Neural crest cell (in vitro differentiated cells): ENCODE measurements at places on chromosomes 11 and 22.
A peak's percentile ranks its signal among the peaks of the same experiment; 100 is the strongest.

- H3K4me3 ChIP-seq = no peak overlapping the region
- no peak for DNase-seq
- no peaks in the 10 kb centered on the region for H3K36me3 ChIP-seq
- H3K27ac ChIP-seq = peak overlapping the region; percentile 20
- H3K4me1 ChIP-seq = peaks cover 12% of the 10 kb centered on the region
- H3K27me3 ChIP-seq = no peaks in the 10 kb centered on the region
Measured at GRCh38 chr11:132886335-132886734, 646.0 kb downstream of the OPCML start.

DNA sequence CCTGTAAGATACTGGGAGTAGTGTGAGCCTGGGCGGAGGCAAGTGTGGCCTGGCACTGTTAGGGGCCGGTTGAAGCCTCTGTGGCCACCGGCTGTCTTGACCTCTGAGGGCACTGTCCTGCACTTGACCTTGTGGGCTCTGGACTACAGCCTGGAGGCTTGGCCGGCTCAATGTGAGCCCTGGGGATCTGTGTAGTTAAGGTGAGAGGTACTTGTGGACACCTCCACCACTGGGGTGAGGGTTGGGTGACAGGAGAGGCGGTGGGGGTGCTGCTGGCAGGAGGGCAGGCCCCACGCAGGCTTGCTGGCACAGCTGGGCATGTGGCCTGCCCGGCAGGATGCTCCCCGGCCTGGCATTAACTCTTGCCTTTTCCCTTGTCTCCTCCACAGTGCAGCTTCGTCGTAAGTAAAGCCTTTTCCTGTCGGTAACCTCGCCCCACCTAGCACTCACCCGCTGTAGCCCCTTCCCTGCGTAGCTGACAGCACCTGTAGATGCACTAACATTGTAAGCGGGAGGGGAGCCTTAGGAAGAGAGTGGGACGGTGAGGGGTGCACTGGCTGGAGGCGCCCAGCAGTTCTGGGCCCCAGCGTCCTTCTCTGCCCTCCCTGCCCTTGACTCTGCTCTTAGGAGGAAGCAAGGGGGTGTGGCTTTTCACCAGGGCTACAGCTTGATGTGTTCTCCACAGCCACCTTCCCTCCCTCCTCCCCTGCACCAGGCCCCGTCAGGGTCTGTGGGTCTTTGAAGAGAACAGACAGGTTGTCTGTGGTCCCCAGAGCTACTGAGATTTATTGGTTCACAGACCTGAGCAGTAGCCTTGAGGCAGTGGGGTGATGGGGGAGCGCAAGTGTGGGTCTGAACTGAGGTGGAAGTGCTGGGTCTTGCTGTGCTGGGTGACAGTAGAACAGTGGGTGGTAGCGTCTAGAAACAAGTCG, 17.6 kb downstream of the INCENP start:
- H3K36me3 ChIP-seq = peaks cover 1% of the 10 kb centered on the region
- no peaks in the 10 kb centered on the region for H3K4me1 ChIP-seq
- H3K4me3 ChIP-seq = no peak overlapping the region
- no peaks in the 10 kb centered on the region for H3K27me3 ChIP-seq

- DNase-seq = no peak
- H3K36me3 ChIP-seq = no peaks in the 10 kb centered on the region
- no peak overlapping the region for H3K27ac ChIP-seq
- H3K27me3 ChIP-seq = no peaks in the 10 kb centered on the region
- H3K4me1 ChIP-seq = peaks cover 20% of the 10 kb centered on the region
Measured at GRCh38 chr22:21929253-21929652, 23.4 kb downstream of the PPM1F start.

DNA sequence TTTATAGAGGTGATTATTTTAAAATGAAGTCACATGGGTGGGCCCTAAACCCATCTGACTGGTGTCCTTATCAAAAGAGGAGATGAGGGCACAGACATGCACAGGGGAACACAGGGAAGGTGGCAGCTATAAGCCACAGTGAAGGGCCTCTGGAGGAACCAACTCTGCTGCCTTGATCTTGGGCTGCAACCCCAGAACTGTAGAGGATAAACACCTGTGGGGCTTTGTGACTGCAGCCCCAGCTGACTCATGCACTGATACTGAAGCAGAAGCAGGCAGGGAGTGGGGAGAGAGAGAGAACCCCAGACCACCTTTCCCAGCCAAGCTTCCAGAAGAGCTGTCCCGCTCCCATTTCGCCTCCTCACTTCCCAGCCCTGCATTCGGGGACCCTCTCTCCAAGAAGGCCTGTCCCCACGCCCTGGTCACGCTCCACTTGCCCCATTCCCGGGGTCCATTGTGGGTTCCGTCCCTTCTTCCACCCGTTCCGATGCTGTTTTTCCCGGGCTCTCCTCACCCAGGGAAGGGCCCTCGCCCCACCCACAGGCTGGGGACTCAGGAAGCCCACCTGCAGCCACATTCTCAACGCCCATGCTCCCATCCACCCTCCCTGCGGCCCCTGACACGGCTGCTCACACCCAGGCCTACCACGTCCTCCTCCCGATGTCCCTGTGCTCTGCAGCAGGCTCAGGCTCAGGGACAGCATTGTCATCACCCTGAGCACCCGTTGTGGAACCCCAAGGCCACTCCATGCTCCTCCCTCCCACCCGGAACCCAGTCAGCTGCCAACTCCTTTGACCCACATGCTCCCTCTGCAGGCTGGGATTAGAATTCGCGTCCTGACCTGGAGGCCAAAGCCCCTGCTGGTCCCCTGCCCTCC, 90.8 kb upstream of the SHANK2 start:
- DNase-seq = peak; percentile 43
- H3K36me3 ChIP-seq = no peaks in the 10 kb centered on the region
- H3K27ac ChIP-seq = no peak overlapping the region

DNA sequence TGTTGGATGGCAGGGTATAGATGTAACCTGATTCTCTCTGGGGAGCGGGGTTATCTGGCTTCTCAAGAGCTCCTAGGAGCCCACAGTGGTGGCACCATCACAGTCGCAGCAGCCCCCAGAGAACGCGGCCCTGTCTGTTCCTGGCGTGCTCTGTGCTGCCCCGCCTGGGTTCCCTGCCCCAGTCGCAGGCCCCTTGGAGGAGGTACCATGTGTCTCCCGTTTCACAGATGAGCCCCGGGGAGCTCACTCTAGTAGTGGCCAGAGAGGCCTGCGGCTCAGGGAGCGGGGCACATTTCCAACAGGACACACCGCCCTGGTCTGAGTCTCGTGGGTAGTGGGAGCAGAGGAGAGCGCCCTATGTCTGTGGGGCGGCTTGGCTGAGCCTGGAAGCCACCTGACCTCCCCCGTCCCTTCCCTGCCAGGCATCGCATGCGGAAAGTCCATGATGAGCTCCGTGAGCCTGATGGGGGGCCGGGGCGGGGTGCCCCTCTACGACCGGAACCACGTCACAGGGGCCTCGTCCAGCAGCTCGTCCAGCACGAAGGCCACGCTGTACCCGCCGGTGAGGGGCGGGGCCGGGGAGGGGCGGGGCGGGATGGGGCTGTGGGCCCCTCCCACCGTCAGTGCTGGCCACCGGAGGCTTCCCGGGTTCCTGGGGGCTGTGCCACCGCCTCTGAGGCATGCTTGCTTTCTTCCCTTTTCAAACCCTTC, 21.0 kb upstream of the PPP6R3 start:
- no peak for DNase-seq
- no peak overlapping the region for H3K27ac ChIP-seq
- no peak overlapping the region for H3K4me3 ChIP-seq
- H3K36me3 ChIP-seq = peaks cover 2% of the 10 kb centered on the region

GRCh38 chr11:128497061-128497775, 90.1 kb downstream of the ETS1 start:
- no peak overlapping the region for H3K27ac ChIP-seq
- peaks cover 61% of the 10 kb centered on the region for H3K4me1 ChIP-seq

DNA sequence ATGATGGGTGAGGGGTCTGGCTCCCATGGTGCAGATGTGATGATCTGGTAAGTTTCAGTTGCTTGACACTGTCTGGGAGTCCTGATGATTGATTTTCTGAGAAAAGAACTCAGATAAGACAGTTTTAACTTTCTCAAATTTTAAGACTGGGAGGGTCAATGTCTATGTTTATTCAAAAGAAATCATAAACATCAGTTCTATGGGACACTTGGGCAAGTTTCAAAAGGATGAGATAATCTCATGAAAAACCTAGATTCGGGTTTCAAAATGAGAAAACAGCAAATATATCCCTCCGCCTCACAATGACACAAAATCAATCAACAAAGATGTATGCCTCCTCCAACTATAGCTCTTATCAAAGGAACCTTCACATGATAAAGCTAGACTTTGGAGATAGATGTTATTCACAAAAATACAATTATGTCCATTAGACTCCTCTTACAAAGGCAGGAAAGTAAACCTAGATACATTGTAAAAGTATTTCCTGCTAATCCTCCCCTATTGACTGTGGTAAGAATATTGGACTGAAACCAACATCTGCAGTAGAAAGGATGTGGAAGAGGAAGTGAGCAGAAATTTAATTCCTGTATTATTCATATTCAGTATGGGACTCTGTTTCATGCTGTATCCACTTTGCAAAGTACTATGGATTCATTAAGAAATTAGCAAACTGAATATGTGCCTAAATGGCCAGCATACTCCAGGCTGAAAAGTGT, 21.6 kb downstream of the SVIP start:
- no peak overlapping the region for H3K4me3 ChIP-seq
- no peaks in the 10 kb centered on the region for H3K27me3 ChIP-seq
- no peak for DNase-seq
- peaks cover 7% of the 10 kb centered on the region for H3K36me3 ChIP-seq
- no peak overlapping the region for H3K27ac ChIP-seq

DNA sequence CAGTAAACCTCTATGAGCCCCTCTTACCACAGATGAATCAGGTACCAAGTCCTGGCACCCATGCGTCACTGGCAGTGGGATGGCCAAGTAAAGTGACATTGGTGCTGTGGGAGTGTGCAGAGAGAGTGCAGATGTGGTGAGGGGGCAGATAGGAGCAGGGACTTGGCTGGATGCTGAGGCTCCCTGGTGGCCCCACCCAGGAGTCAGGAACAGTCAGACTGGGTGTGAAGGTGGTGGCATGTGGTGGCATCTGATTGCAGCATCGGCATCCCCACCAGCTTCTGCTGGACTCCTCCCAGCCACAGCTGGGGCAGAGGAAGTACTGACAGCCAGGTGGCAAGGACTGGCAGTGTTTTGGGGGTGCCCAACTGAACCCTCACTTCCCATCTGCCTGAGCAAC, 11.4 kb downstream of the DGAT2 start:
- H3K4me1 ChIP-seq = no peaks in the 10 kb centered on the region
- no peak overlapping the region for H3K27ac ChIP-seq
- H3K4me3 ChIP-seq = no peak overlapping the region
- no peak for DNase-seq
- H3K27me3 ChIP-seq = no peaks in the 10 kb centered on the region

- no peak for DNase-seq
- H3K4me1 ChIP-seq = peaks cover 18% of the 10 kb centered on the region
- no peak overlapping the region for H3K4me3 ChIP-seq
- H3K36me3 ChIP-seq = no peaks in the 10 kb centered on the region
- H3K27me3 ChIP-seq = no peaks in the 10 kb centered on the region
Measured at GRCh38 chr11:74418509-74418895, 20.3 kb upstream of the PGM2L1 start.

GRCh38 chr11:2612884-2613571, 86.8 kb downstream of the KCNQ1OT1 start:
- no peak for DNase-seq
- H3K27me3 ChIP-seq = peaks cover 27% of the 10 kb centered on the region
- no peaks in the 10 kb centered on the region for H3K4me1 ChIP-seq
- no peaks in the 10 kb centered on the region for H3K36me3 ChIP-seq

DNA sequence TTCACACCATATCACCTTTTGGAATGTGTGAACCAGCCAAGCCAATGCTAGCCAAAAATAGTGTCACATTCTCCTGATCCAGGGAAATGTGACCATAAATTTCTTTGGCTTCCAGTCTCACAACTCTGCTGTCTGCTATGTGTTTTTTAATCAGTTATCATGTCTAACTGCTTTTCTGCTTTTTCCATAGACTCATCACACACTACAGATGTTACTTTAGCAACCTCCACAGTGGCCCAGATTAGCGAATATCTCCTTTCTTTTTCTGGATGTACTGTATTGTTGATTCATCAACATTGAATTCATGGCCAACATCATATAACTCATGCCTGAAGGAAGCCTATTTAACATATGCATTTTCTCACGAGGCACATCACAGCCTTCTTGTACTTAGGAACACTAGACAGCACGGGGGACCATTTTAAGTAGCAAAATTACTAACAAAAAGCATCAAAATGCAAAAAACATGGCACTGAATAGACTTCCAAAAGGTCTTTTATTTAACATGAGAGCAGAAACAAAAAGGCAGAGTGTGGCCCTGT, 73.1 kb upstream of the POU2AF2 start:
- no peak overlapping the region for H3K27ac ChIP-seq
- H3K36me3 ChIP-seq = no peaks in the 10 kb centered on the region
- H3K4me1 ChIP-seq = peaks cover 10% of the 10 kb centered on the region
- H3K4me3 ChIP-seq = no peak overlapping the region
- no peaks in the 10 kb centered on the region for H3K27me3 ChIP-seq
- no peak for DNase-seq

DNA sequence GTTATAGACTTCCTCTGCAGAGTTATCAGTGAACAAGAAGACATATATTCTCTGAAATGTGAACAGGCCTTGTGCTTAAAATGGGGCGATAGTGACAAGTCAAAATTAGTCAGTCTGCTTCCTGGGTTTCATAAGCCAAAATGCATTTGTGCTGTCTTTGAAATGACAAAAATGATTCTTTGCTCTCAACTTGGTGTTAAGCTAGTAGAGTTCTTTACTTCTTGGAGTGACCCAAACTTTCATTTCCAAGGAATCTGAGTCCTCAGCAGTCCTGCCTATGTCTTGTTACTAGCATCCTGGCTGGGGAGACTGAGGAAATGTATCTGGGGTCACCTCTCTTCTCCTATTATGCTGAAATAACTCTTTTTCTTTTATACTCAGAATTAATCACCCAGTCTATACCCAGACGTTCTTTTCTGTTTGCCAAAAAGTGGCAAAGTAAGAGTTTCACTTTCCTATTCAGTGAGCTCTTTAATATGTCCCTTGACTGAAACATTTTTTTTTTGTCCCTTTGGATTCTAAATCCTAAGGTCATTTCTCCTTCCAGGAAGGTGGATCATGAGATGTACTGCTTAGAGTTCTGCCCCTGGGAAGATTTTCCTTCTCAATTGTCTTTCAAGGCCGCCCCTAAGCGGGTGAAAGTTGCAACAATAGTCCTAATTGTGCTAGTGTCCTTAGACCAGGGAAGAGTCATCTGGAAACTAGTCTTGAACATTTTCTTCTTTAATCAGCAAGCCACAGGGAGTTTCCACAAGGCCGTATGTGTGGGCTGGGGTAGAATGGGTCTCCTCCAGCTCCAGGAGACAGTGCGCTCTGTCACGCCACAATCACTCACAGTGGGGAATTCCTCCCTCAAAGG, 53.0 kb upstream of the RDX start:
- peaks cover 23% of the 10 kb centered on the region for H3K4me1 ChIP-seq
- H3K27ac ChIP-seq = no peak overlapping the region
- H3K27me3 ChIP-seq = no peaks in the 10 kb centered on the region
- H3K36me3 ChIP-seq = no peaks in the 10 kb centered on the region

GRCh38 chr22:23120415-23120899, 21.3 kb downstream of the RSPH14 start:
- no peak overlapping the region for H3K27ac ChIP-seq
- no peak for DNase-seq
- no peaks in the 10 kb centered on the region for H3K4me1 ChIP-seq
- H3K4me3 ChIP-seq = no peak overlapping the region
